ENCODE measurements at places on chromosomes 2 and 18.

DNA sequence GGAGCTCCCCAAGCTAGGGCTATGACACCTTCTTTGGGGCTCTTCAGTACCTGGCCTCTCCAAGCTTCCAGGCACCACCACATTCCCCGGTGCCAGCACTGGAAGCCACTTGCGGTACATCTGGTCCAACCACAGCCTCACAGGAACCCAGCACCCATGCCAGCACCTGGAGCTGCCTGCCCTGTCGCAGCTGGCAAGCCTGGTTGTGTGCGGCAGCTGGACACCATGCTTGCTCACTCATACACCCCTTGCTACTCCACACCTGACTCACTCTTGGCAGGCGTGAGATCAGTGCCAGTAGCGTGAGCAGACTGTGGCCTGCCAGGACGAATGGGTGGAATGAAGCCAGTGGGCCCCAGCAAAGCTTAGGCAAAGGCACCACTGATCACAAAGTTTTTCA, 34.0 kb downstream of the LRRTM4 start:
- no peaks in the 10 kb centered on the region for H3K27me3 ChIP-seq
- H3K36me3 ChIP-seq, result no peaks in the 10 kb centered on the region
- no peak overlapping the region for H3K4me3 ChIP-seq

DNA sequence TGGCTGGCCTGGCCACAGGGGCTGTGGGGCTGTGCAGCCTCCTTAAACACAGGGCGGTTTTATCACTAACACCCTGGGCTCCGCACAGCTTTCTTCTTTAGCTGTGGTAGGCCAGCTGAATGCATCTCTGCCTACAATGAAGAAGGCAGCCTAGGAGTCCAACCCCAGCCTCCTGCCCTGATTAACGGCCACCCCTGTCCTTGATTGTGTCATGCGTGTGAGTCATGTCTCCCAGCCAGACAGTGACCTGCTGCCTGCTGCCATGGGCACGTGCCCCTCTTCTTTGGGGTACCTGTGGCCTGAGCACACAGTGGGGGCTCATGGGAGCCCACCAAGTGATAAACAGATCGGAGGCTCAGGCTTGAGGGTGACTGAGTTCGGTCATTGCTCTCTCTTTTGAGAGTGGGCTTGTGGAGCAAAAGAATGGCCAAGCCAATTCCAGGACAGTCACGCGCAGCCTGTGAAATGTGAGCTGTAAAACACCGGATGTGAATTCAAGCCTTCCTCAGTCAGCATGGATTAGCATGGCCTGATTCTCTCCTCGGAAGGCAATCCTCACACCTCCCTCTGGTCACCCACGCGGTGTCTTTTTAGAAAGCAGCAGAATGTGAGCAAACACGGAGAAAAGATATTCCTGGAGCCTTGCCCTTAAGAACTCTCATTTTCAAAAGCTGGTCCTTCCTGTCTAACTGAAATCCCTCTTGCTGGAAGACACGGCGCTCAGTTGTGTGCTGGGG, 144.1 kb downstream of the CELF4 start:
- no peak for DNase-seq
- H3K36me3 ChIP-seq, result no peaks in the 10 kb centered on the region
- no peaks in the 10 kb centered on the region for H3K27me3 ChIP-seq
- H3K27ac ChIP-seq, result no peak overlapping the region
- H3K4me3 ChIP-seq, result no peak overlapping the region

DNA sequence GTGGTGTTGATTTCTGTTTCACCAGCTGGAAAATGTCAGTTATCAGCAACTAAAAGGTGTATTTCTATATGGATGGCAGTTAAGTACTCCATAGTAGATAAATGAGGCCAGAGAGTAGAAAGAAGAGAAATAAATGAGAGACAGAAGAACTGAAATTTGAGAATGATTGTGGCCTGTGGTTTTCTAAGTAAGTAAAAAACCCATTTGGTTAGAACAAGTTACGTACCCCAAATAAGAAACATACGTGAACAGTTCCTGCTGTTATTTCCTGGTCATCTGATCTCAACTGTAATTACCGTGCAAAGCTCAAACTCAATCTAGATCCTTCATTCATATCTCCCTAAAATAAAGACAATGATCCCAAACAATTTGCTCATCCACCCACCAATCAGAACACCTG, 181.3 kb downstream of the PID1 start:
- H3K27ac ChIP-seq, result no peak overlapping the region
- H3K4me1 ChIP-seq, result no peaks in the 10 kb centered on the region
- no peaks in the 10 kb centered on the region for H3K27me3 ChIP-seq
- no peaks in the 10 kb centered on the region for H3K36me3 ChIP-seq
- no peak for DNase-seq
- H3K4me3 ChIP-seq, result no peak overlapping the region

GRCh38 chr2:212913640-212914306, 237.6 kb downstream of the IKZF2 start:
- H3K36me3 ChIP-seq, result no peaks in the 10 kb centered on the region
- DNase-seq, result no peak
- no peak overlapping the region for H3K27ac ChIP-seq
- H3K4me3 ChIP-seq, result no peak overlapping the region
- H3K27me3 ChIP-seq, result no peaks in the 10 kb centered on the region

Data from B cell (primary cell).